Cardiac ventricle fibroblast (primary cell): ENCODE measurements at places on chromosomes 16 and 17. TPM values are rescaled to one million over a fixed set of nuclear protein-coding genes. Genes with fewer than 3 reads are reported as not detected.

MPP2 gene
- total RNA-seq: 7.1 and 7.6 TPM in 2 replicates

PERCC1 gene
- total RNA-seq: not detected in 2 replicates

FAM20A gene
- total RNA-seq: 62.7 and 70.0 TPM in 2 replicates

KRTAP2-1 gene
- not detected in 2 replicates for total RNA-seq

KCNJ2 gene
- 0.24 and 0.62 TPM in 2 replicates for total RNA-seq

PSMC3IP gene
- 0.64 and 0.81 TPM in 2 replicates for total RNA-seq

ATP1B2 gene
- 0.10 and 0.12 TPM in 2 replicates for total RNA-seq

CACNG1 gene
- total RNA-seq: not detected in 2 replicates

ICAM2 gene
- 12.2 and 17.6 TPM in 2 replicates for total RNA-seq

MEOX1 gene
- total RNA-seq: 0.25 TPM in 1 of 2 replicates, not detected in the other

GNGT2 gene
- total RNA-seq: not detected in 2 replicates

FOXJ1 gene
- total RNA-seq: not detected in 2 replicates

CD300LF gene
- total RNA-seq: not detected in 2 replicates

SLFN14 gene
- not detected in 2 replicates for total RNA-seq

PIK3R6 gene
- 0.25 TPM in 1 of 2 replicates, not detected in the other for total RNA-seq

CMIP gene
- 9.3 and 11.3 TPM in 2 replicates for total RNA-seq

TMEM100 gene
- 2.1 and 2.9 TPM in 2 replicates for total RNA-seq

SYCE1L gene
- total RNA-seq: 4.5 TPM in 1 of 2 replicates, not detected in the other

NPB gene
- total RNA-seq: 0.62 and 1.8 TPM in 2 replicates

GH1 gene
- total RNA-seq: not detected in 2 replicates
